Upper lobe of left lung (tissue), 6 donors: ENCODE measurements at places on chromosomes 3 and 15. TPM values are rescaled to one million over a fixed set of nuclear protein-coding genes. Genes with fewer than 3 reads are reported as not detected.

The GCNT3 gene
- not detected for total RNA-seq

The PPM1L gene
- total RNA-seq, result 26.8 TPM

The C3orf49 gene
- not detected for total RNA-seq

The CAMKV gene
- total RNA-seq, result not detected

The BCL6 gene
- 80.4 TPM for total RNA-seq

The NMNAT3 gene
- 4.3 TPM for total RNA-seq

DNA sequence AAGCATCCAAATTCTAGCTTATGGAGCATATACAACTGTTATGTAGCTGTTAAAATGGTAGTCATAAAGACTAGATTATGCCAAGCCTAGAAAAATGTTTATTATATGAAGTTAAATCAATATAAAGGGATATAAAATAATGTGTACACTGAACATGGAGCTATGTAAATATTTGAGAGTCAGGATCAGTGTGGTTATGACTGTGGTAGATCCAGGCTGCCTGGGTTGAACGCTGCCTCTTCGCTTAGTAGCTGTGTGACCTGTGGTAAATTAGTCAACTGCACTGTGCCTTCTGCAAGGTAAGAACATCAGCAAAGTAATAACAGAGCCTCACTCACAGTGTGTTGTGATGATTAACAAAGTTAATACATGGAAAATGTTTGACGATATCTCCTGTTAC, 212.2 kb downstream of the RBMS3 start:
- no peak for DNase-seq

- no peak for DNase-seq
Observed at GRCh38 chr3:20322085-20322484, 136.1 kb upstream of the SGO1 start.

DNA sequence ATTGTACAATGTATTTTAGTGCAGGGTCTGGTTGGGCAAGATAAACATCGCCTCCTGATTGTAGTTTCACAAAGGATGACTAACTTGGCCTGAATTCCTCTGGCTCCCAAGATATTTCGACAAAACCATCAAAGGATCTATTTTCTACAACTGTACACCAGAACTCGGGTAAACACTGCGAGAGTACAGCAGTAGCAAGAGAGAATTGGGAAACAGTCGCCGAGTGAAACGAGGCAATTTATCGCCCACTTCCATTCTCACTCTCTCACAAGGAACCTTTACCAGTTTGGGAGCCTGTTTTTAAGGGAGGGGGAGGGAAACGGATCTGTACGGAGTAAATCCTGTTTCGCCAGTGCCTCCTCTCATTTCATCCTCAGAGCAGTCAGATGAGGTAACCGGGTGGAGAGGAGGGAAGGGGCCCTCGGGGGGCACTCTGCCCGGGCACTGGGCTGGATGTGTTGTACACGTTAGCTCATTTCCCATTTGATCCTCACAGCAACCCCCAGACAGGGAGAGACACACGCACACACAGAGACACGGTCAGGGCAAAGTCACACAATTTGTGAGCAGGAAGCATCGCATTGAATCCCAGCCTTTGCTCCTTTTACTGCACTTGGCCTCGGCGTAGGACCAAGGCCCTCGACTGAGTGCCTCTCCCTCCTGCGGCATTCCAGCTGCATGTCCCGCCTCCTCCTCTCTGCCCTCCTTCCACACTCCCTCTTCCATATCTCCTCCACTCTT, 120.1 kb downstream of the LIPC start:
- DNase-seq, result no peak

GRCh38 chr15:50241684-50242450, 23.7 kb downstream of the HDC start:
- no peak for DNase-seq

- DNase-seq, result no peak
Observed at GRCh38 chr3:129855832-129856419, 37.6 kb downstream of the TMCC1 start.

- DNase-seq, result no peak
Observed at GRCh38 chr15:76809412-76810103, 95.6 kb downstream of the SCAPER start.

DNA sequence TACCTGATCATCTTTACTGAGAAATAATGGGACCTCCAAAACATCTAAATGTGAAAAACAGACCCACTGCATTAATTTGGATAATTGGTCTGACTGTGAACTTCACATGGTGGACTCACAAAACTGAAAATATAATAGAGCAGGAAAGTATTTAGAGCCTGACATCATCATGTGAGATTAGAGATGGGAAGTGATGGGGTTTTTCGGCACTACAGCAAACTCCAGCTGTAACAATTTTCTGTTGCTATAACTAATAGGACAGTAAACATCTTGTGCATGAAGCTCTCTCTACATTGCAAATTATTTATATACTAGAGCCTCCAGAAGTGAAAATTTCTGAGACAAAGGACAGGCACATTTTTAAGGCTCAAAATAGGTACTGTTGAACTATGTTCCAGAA, 32.2 kb downstream of the VEPH1 start:
- no peak for DNase-seq

- DNase-seq, result no peak
Observed at GRCh38 chr3:165754219-165755007, 82.8 kb downstream of the BCHE start.

GRCh38 chr3:188832146-188832545, 339.6 kb upstream of the TPRG1 start:
- DNase-seq, result no peak

DNA sequence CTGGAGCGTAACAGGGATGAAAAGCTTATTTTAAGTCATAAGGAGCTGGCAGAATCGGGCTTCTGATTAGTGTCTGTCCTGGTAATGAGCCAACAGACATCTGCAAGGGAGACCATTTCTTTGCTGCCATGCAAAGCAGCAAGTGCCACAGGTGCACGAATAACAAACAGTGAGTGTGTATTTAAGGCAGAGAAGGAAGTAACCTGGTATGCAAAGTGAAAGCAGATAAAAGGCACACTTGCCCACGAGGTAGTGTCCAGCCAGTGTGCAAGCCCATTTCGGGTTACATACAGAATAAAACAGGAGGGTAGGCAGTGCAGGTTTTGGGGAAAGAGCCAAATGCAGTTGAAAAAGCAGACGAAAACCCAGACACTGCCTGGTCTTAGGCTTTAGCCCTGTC, 1153.7 kb downstream of the SI start:
- DNase-seq, result no peak

GRCh38 chr15:35173444-35174118, 88.5 kb upstream of the NANOGP8 start:
- DNase-seq, result no peak
